ENCODE measurements at places on chromosomes 16 and 17. TPM values are rescaled to one million over a fixed set of nuclear protein-coding genes. Genes with fewer than 3 reads are reported as not detected.
A peak's percentile ranks its signal among the peaks of the same experiment; 100 is the strongest.

The KRT34 gene
- not detected for total RNA-seq

GRCh38 chr17:12867726-12868125, 78.4 kb downstream of the ARHGAP44 start:
- no peak for DNase-seq

The NLRC5 gene
- total RNA-seq, result 578 TPM

GRCh38 chr16:64738321-64738960, 383.4 kb downstream of the CDH11 start:
- no peak for DNase-seq

GRCh38 chr16:70348991-70349390, 2.3 kb downstream of the DDX19A start:
- DNase-seq, result no peak

- DNase-seq, result peak; percentile 56
Measured at GRCh38 chr17:46002311-46002972, 3.4 kb downstream of the STH start.
